ENCODE measurements at places on chromosomes 16 and 17.

DNA sequence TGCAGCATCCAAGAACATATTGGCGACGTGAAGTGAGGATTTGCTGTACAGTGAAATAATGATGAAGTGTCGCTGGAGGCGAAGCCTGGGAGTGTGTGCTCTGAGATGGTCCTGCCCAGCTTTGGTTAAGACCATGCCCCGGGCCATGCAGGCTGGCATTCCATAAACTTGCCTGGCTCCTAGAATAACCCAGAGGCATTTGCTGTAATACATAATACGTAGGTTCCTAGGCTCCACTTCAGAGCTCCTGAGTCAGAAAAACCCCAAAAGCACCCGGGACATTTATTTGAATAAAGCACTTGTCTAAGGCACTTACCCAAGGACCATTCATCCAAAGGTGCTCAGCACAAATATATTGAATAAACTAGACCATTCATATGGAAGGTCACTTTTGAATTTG, 279.3 kb downstream of the ABCC12 start:
- DNase-seq: no peak

DNA sequence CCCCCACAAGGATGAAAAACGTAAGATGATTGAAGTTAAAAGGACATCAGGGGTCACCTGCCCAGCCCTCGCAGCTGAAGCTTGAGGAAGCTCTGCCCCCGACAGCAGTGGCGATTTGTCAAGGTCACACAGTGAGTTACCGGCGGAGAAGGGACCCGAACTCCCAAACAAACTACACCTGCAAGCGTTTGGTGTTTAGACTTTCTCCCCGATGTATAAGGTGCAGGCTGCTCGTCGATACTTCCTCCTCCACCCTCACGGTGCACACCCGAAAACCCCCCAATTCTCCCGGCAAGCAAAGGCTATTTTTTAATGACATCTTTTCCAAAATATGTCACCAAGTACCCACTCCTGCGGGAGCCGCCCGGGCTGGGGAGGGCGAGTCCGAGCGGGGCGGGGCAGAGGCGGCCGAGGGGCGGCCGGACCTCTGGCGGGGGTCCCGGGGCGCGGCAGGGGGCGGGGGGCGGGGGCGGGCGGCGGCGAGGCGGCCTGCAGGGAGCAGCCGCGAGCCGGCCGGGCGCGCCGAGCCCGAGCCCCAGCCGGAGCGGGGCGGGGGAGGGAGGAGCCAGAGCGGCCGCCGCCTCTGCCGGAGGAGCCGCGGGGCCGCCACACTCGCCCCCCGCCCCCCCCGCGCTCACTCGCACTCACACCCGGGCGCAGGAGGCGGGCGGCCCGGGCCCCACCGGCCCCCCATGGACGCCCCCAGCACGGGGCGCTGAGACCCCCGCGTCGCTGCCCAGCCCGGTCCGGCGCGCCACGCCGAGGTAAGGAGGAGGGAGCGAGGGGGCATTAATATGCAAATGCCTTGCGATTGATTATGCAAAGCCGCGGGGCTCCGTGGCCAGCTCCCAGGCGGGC, at the start of gene THRA:
Gene THRA (plus strand): TSS at position 637 of the 858 bp plus-strand sequence. CDS start 11,524 bp downstream, outside the sequence.
- peak; percentile 72 for DNase-seq

DNA sequence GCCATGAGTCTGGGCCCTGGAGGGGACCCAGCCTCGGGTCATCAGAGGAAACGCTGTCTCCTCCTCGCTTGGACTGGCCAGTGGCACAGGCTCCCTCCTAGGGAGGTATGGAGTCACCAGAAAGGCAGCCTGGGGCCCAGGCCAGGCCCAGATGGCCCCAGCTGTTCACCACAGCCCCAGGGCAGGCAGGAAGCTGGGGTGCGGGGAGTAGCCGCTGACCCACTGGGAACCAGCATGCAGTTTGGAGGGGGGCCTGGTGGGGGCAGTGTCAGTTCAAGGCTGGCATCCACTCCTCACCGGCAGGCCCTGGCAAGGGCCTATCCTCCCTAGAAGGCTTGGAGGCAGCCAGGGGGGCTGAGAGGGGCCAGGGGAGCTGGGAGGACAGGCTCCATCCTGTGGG, 48.8 kb downstream of the SDK2 start:
- no peak for DNase-seq

GRCh38 chr17:951325-952132, 28.0 kb downstream of the NXN start:
- DNase-seq: peak; percentile 47

DNA sequence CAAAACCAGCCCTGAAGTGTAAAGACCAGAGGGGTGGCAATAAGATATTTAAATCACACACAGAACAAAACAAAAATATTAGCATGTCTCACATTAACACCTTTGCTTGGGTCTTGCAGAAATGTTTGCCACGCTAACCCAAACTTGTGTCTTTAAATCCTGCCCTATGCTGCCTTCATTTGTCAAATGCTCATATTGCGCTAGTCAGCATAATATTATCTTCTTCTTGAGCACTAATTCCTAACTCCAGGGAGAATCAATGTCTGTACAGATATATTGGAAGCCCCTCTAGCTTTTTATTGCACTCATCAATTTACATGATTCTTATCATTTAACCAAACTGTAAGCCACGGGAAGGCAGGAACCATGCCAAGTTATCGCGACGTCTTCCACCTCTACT, 614.8 kb upstream of the SOX9 start:
- no peak for DNase-seq

- no peak for DNase-seq
Measured at GRCh38 chr16:10896165-10896564, 19.2 kb downstream of the CIITA start.

DNA sequence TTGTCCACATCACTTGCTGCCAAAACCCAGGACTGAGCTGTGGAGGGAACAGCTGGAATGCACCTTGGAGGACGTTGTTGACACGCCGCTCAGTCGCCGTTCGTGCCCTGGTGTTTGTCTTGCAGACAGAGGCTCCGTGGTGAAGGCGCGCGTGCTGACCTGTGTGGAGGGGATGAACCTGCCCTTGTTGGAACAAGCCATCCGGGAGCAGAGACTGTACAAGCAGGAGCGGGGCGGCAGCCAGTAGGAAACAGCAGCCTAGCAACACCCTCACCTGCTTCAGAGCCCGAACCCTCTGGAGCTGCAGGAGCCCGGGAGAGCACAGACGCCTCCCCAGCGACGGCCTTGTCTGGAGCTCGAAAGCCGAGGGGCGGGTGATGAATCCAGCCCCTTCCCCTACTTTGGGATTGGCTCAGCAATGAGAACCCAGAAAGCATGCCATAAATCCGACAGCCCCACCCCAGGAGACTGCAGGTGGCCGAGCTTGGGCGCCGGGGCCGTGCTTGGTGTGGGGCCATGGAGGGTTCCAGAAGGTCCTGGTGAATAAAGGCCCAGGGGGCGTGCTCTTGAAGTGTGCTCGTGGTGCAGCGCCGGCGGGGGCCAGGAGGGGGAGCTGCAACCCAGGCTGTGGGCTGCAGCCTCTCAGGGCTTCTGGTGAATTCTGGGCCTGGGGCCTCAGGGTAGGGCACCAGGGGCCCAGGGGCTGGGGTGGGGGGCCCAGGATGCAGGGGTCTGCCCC, 470 bp upstream of the CDK3 start:
- DNase-seq: peak; percentile 75

GRCh38 chr16:78796221-78796866, 696.9 kb downstream of the WWOX start:
- DNase-seq: peak; percentile 0

- no peak for DNase-seq
Measured at GRCh38 chr17:61371179-61371578, 28.5 kb upstream of the TBX2 start.

DNA sequence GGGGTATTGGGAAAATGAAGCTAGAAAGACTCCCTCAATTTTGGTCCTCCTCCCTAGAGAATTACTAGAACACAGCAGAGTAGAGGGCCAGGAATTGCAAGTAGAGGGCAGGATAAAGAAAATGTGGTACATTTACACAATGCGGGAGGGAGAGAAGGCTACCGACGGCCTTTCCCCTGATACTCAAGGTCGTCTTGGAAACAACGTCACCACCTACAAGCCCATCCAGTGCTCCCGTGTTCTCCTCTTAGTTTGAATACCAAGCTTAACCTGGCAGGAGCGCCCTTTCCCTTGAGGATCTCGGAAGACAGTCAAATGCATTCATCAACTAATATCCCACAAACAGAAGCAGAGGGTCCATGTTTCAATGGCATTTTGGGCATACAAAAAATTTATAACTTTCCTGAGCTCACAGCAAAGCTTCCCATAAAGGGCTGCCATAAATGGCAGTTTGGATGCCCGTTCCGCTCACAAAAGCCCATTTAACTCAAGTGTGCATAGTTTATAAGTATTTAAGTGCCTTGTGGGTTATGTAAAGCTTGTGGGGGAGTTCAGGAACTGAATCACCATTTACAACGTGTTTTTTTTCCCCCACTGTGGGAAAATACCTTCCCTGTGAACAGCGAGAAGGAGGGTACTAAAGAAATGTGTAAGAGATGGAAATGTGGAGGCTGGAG, 414.6 kb downstream of the SLC39A11 start:
- DNase-seq: no peak

DNA sequence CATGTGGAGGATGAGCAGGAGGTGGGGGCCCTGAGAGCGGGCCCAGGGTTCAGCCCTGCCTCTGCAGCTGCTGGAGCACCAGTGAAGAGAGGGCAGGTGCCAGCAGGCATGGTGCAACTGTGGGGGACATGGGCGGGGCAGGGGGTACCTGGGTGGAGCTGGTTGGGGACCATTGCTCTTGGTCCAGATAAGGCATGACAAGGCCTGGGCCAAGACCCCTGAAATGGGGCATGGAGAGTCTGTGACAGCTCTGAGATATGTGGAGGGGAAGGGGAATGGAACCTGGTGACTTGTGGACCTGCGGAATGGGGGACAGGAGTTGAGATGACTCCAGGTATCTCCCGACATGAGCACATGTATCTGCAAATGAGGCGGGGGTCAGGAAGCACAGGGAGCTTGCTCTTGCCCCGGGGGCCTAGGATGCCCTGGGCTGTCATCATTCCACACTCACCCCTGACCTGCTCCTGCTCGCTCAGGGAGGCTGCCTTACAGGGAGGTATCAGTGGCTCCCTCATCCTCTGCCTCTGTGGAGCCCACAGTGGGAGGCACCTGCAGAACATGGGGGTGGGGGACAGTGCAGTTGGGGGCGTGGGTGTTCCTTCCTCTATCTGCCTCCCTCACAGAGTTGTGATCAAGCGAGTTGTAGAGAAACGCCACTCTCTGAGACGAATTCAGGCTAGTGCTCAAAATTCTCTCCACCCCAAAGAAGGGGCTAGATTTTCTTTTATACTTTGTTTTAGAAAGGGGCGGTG, 40.2 kb downstream of the TMEM235 start:
- no peak for DNase-seq

DNA sequence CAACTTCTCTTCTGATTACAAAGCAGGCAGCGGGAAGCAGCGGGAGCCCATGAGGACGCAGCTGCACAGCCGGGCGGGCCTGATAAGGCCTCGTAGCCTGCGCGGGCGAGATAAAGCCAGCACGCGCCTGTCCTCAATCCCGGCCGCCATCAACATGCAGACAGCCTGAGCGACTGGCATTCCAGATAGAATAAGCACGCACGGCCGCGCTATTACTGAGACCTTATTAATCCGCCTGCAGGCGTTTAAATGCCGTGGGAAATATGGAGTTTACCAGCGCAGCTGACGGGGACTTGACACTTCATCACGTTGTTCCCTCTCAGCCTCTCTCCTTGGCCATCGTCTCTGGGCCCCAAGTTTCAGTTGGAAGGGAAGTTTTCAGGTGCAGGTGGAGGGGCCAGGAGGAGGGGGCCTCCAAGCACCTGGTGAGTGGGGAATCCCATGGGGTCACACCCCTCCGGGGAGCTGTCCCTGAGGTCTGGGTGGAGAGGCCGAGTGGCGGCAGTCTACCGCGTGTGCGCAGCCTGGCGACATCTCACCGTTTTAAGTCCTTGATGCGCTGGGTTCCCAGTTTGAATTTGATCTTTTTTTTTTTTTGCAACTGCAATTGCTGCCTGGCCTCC, 27.3 kb upstream of the CBFA2T3 start:
- peak; percentile 77 for DNase-seq

Data from dermis blood vessel endothelial cell (primary cell).